NCI-H748 treated with DMSO at 0.1 percent for 48 hours (cell line): ENCODE measurements at places on chromosomes 2 and 18.

DNA sequence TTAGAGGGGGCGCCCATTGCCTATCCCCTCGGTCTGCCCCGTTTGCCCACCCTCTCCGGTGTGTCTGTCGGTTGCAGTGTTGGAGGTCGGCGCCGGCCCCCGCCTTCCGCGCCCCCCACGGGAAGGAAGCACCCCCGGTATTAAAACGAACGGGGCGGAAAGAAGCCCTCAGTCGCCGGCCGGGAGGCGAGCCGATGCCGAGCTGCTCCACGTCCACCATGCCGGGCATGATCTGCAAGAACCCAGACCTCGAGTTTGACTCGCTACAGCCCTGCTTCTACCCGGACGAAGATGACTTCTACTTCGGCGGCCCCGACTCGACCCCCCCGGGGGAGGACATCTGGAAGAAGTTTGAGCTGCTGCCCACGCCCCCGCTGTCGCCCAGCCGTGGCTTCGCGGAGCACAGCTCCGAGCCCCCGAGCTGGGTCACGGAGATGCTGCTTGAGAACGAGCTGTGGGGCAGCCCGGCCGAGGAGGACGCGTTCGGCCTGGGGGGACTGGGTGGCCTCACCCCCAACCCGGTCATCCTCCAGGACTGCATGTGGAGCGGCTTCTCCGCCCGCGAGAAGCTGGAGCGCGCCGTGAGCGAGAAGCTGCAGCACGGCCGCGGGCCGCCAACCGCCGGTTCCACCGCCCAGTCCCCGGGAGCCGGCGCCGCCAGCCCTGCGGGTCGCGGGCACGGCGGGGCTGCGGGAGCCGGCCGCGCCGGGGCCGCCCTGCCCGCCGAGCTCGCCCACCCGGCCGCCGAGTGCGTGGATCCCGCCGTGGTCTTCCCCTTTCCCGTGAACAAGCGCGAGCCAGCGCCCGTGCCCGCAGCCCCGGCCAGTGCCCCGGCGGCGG is 1.7 kb downstream of the MYCN start:
- peak; percentile 6 for DNase-seq

DNA sequence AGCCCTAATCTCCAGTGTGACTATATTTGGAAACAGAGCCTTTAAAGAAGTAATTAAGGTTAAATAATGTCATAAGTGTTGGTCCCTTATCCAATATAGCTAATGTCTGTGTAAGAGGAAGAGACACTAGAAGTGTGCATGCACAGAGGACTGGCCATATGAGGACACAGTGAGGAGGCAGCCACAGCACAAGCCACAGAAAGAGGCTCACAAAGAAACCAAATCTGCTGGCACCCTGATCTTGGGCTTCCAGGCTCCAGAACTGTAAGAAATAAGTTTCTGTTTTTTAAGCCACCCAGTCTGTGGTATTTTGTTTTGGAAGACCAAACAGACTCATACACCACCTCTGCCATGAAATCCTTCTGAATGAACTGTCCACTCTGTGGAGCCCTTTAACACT is 186.4 kb upstream of the SLC39A10 start:
- no peak for DNase-seq

- DNase-seq: no peak
Measured at GRCh38 chr2:27306573-27307286, 1.5 kb downstream of the UCN start.

DNA sequence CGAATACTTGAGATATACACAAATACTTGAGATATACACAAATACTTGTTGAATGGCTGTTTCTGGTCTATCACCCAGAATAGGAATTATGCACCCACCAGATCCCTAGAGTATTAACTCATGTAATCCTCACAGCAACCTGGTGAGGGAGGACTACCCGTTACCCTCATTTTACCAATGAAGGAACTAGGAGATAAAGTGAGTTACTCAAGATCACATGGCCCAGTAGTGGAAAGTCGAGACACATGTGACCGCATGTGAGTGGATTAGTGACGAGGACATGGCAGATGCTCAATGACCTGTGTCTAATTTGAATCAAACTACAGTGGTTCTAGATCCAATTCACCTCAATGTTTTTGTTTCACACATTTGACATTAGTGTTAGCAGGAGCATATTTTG is 2.4 kb downstream of the MOGAT1 start:
- DNase-seq: no peak

GRCh38 chr2:128537646-128538045 is 219.0 kb upstream of the HS6ST1 start:
- no peak for DNase-seq

- DNase-seq: peak; percentile 15
Measured at GRCh38 chr2:95022309-95023221, 2.9 kb upstream of the MAL start.
